ENCODE measurements at places on chromosomes 7 and 10.
A peak's percentile ranks its signal among the peaks of the same experiment; 100 is the strongest.

DNA sequence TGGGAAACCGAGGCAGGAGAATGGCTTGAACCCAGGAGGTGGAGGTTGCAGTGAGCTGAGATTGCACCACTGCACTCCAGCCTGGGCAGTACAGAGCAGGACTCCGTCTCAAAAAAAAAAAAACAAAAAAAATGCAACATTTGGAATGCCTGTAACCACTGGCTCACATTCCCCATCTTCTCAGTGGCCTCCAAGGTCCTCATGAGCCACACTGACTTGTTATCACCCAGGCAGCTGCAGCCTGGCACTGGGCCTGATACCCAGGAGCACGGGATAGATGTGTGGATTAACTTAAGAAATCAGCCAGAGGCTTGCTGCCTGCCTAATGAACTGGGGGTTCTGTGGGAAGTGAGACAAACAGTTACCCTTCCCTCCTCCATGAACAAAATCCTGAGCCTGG, 23.0 kb downstream of the JCAD start:
- DNase-seq = no peak

- DNase-seq = no peak
Measured at GRCh38 chr7:155792315-155792960, 19.8 kb downstream of the SHH start.

- DNase-seq = no peak
Measured at GRCh38 chr7:108104324-108104723, 25.8 kb downstream of the LAMB4 start.

- peak; percentile 33 for DNase-seq
Measured at GRCh38 chr10:74585231-74586087, 240.9 kb upstream of the KAT6B start.

DNA sequence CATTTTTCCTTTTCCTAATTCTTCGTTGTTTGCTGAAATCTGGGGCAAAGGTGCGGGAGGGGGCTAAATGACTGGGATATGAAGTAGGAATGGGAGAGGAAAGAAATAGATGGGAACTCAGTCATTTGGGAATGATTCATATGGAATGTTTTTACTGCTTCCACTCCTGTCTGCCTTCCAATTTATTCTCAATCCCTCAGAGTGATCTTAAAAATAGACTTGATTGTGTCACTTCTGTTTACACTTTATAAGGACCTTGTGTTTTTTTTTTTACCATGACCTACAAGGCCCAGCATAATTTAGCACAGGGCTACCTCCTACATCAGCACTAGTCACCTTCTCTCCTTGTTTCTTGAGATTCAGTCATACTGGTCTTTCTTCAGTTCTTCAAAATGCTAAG, 97.9 kb downstream of the PTEN start:
- DNase-seq = no peak

DNA sequence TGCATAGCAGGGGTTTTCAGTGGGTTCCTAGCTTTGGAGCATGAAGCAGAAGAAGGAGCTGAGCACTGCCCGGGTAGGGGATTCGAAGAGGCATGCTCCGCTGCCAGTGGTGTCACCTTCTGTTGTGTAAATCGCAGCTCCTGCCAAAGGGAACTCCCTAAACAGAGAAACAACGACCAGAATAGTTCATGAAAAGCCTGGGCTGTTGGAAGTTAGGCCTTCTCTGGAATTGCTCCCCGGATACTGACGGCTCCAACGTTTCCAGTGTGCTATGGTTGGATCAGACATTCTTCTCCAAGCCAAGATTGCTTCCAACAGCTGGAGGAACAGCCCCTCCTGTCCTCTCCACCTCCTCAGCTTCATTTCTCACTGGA, 546.0 kb upstream of the FZD8 start:
- DNase-seq = no peak

DNA sequence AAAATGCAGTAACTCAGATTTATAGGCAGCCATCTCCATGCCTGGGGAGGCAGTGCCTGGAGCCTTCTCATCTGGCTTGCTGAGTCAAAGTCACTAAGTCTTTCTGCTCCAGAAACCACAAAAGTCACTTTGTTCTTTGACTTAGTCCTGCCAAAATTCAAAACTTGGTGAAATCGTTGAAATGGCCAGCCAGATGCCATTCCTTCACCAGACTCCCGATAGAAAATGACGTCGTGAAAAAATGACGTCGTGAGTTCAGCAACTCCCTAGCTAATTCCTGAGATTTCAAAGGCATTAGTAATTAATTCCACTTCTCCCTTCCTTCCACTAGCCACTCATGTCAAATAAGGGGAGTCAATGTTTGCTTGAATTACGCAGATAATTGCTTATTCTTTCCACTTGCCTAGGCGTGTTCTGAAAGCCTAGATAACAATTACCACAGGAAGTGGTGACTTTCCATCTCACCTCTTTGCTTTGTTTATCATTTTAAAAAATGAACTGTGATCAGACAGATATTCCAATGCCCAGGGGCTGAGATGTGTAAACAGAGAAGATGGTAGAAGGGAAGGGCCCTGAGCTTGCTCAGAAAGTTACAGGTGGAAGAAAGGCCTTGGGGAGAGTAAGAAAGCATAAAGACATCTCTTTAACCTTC, 48.5 kb upstream of the OSBPL3 start:
- DNase-seq = no peak

GRCh38 chr10:25441270-25441669, 266.5 kb downstream of the GPR158 start:
- DNase-seq = no peak

GRCh38 chr7:30775992-30776391, 4.8 kb downstream of the MINDY4 start:
- DNase-seq = no peak

DNA sequence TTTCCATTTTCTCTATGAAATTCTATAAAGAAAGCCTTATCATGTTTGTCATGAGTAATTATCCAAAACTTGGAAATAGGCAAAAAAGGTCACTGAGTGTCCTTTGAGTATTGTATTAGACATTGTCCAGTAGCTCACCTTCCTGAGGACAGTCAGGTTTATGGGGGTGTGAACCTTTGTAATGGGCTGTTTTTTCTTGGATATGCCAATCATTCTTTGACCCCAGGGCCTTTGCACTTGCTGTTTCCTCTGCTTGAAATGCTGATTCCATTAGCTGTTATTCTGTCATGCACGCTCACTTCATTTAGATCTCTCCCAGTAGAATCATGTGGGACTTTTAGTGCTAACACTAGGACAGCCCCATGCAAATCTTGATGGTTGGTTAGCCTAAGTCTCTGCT, 4.9 kb downstream of the CCDC172 start:
- DNase-seq = no peak

- DNase-seq = no peak
Measured at GRCh38 chr10:109996225-109996624, 11.6 kb upstream of the ADD3 start.

DNA sequence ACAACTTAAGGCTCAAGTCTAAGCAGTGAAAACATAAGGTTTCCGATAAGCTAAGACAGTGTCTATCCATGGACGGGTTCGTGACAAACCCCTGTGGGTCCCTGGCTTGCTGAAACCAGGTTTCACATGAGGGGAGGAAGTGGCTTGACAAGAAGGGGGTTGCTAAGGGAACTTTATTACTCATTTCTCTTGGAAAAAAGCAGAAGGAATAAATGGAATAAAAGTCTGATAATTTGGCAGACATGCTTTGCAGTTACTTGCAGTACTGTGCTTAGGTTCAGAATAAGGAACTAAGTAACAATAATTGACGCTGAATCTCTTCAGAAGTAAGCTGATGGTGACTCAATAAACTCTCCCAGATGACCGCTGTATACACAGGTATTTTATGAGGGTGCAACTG, 34.7 kb downstream of the RBM17 start:
- DNase-seq = no peak

DNA sequence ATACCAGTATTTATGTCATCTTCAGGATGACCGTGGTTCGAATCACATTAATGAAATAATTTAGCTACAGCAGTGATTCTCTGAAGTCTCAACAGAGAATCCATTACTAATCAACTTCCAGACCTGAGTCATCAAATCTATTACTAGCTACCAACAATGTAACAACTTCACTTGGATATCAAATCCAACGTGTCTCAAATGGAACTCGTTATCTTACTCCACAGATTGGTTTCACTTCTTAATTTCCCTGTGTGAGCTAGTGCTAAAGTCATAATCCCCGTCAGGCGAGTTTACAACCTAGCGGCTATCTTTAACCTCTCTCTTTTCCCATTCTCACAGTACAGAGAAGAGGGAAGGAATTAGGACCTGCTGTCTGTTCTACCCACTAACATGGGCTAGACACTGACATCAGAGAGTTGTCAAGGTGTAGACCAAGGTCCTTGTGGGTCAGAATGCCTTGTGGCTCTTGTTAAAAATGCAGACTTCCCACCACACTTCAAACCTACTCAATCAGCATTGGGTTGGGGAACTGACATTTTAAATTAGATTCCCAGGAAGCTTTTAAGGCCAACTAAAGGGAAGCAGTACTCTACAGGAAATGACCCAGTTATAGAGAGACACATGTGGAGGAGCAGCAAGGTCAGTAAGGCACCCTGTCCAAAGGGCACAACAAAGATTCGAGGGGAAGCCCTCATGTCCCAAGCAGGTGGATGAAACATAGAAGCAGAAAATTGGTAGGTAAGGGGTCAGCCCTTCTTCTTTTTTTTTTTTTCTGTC, 57.3 kb upstream of the GSAP start:
- DNase-seq = no peak

DNA sequence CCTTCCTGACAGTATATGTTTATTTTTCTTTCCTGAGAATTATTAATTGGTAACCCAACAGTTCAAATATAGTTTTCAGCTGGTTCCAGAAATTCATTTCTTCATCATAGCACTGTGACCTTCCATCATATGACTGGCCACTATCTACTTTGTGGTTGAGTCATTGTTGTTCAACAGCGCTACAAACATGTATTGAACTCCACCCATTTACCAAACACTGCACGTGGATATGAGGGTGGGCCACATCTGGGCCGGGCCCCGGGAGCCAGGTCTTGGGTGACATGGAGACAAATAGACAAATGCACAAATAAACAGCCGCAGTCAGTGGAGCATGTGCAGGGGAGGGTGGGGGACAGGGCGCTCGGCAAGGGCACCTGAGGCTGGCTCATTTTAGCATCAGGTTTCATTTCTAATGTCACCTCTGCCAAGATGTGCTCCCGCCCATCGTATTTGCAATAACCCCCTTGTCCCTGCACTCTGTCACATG, 24.0 kb upstream of the EEPD1 start:
- DNase-seq = no peak

GRCh38 chr7:108097703-108098102, 32.5 kb downstream of the LAMB4 start:
- no peak for DNase-seq

GRCh38 chr7:95921543-95921942, 149.2 kb downstream of the DYNC1I1 start:
- no peak for DNase-seq

- no peak for DNase-seq
Measured at GRCh38 chr10:92385831-92386230, 94.9 kb downstream of the MARCHF5 start.

All from stimulated activated CD4-positive, alpha-beta T cell treated with anti-CD3 and anti-CD28 coated beads, Interleukin-12 subunit alpha, Interleukin-12 subunit beta, amount 100 ng/mL, for 24 hours (primary cell).